Esophagus muscularis mucosa (tissue), 4 donors: ENCODE measurements at places on chromosomes 6 and 20. TPM values are rescaled to one million over a fixed set of nuclear protein-coding genes. Genes with fewer than 3 reads are reported as not detected.

DNA sequence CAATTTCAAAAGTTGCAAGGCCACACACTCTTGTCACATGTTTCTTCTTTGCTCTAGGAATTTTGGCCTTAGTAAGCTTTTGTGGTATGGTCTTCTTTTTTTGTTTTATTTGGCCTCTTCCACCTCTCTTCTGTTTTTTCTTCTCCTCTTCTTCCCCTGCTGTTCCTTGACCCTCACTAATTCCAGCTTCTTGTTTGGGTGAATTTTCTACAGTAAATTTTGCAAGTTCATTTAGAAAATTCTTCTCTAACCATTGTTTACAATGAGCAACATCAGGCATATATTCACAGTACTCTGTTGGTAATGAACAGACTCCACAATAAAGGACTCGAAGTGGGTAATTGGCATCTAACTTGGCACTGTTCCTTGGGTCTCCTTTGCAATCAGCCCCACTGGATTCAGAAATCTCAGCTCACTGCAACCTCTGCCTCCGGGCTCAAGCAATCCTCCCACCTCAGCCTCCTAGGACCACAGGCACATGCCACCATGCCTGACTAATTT, 5.0 kb downstream of the ASIP start:
- H3K4me1 ChIP-seq, result no peaks in the 10 kb centered on the region
- H3K27ac ChIP-seq, result no peak overlapping the region
- H3K36me3 ChIP-seq, result no peaks in the 10 kb centered on the region
- DNase-seq, result no peak

- no peaks in the 10 kb centered on the region for H3K36me3 ChIP-seq
- no peak for DNase-seq
- H3K27me3 ChIP-seq, result no peaks in the 10 kb centered on the region
- no peak within 1 kb of the TSS for H3K27ac ChIP-seq
- no peak within 1 kb of the TSS for H3K4me3 ChIP-seq
These were observed at the start of gene GUCA1A for GRCh38 chr6:42173101-42173500. TSS of gene GUCA1A (plus strand) at chr6:42173364. CDS start at chr6:42173614, 250 bp downstream.

- no peaks in the 10 kb centered on the region for H3K27me3 ChIP-seq
- no peaks in the 10 kb centered on the region for H3K4me1 ChIP-seq
- no peak for DNase-seq
These were observed 106.4 kb downstream of the CD109 start for GRCh38 chr6:73802366-73802765.

Gene APCDD1L
- total RNA-seq, result 1.7 TPM

DNA sequence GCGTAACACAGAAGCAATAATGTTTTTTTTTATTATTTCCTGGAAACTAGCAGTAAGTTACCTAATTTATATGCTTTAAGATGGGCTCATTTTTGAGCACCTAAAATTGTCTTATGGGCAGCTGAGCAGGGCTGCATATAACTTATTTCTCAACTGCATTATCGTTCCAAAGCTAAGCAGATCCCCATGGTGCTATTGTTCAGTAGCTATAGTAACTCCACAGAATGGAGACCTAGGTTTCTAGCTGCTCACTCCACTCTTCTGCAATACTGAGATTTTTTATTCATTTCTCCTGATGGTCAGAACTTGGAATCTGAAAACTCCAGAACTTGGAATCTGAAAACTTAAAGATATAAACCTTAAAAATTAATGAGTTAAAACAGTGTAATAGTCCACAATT, 18.7 kb downstream of the CRISP1 start:
- H3K27ac ChIP-seq, result no peak overlapping the region
- H3K4me3 ChIP-seq, result no peak overlapping the region
- no peak for DNase-seq
- H3K27me3 ChIP-seq, result no peaks in the 10 kb centered on the region

DNA sequence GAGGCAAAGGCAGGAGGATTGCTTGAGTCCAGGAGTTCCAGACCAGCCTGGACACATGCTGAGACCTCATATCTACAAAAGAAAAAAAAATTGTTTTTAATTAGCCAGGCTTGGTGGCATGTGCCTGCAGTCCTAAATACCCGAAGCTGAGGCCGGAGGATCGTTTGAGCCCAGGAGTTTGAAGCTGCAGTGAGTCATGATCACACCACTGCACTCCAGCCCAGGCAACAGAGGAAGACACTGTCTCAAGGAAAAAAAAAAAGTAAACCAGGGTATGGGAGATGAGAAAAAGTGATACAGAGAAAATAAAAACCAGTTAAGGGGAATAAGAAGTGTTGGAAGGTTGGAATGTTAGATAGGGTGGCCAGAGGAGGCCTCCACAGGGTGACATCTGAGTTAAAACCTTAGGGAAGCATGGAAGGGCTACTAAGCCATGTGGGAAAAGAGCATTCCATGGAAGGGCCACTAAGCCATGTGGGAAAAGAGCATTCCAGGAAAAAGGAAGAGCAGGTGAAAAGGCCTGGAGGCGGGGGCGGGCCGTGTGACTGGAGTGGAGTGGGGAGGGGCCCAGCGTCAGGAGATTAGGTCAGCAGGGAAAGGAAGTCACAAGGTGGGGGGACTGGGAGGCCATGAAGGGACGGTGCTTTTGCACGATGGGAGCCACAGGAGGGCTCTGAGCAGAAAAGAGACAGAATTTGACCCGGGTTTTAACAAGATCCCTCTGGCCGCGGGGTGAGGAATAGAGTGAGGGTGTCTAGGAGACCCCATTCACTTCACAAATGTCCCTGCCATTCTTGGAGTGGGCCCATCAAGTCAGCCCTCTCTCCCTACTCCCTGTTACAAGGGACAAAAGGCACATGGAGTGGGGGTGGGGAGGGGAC, 18.3 kb downstream of the CPNE5 start:
- no peaks in the 10 kb centered on the region for H3K4me1 ChIP-seq
- H3K36me3 ChIP-seq, result no peaks in the 10 kb centered on the region
- no peak for DNase-seq
- H3K27me3 ChIP-seq, result no peaks in the 10 kb centered on the region

DNA sequence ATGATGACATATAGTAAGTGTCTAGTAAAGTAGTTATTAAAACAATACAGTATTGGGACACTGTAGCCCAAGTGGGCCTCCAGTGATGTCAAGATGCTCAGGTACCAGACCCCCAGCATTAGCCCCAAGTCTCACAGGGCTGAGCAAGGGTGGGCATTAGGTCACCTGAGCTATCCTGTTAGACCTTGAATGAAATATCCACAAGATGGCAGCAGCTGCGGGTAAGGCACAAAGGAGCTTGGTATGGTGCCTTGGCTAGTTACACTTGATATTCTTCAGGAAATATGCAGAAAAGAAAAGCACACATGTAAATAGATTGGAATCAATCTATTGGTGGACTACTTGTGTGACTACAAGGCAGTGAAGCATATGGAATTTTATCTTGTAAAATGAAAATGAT, 701.8 kb upstream of the ADGRB3 start:
- no peaks in the 10 kb centered on the region for H3K36me3 ChIP-seq
- no peaks in the 10 kb centered on the region for H3K27me3 ChIP-seq
- DNase-seq, result no peak
- H3K27ac ChIP-seq, result no peak overlapping the region

Gene ABHD16B
- total RNA-seq, result not detected

DNA sequence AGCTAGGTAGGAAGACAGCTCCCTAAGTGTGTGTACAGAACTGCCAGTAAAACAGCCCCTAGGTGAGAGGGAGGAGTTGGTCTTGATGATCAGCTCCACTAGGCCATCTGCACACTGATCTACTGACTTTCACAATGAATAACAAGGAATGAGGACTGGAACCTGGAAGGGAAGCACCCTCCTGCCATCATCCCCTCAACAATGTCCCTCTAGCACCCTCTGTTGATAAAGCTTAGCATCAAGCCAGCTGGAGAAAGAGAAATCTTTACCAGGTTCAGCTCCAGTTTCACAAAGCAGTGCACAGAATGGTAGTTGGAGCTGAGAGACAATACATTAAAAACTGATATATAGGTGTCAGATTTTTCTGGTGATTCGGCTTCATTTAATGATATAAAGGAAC, 57.2 kb upstream of the IRAK1BP1 start:
- no peak overlapping the region for H3K27ac ChIP-seq
- H3K36me3 ChIP-seq, result no peaks in the 10 kb centered on the region
- DNase-seq, result no peak
- no peaks in the 10 kb centered on the region for H3K4me1 ChIP-seq

DNA sequence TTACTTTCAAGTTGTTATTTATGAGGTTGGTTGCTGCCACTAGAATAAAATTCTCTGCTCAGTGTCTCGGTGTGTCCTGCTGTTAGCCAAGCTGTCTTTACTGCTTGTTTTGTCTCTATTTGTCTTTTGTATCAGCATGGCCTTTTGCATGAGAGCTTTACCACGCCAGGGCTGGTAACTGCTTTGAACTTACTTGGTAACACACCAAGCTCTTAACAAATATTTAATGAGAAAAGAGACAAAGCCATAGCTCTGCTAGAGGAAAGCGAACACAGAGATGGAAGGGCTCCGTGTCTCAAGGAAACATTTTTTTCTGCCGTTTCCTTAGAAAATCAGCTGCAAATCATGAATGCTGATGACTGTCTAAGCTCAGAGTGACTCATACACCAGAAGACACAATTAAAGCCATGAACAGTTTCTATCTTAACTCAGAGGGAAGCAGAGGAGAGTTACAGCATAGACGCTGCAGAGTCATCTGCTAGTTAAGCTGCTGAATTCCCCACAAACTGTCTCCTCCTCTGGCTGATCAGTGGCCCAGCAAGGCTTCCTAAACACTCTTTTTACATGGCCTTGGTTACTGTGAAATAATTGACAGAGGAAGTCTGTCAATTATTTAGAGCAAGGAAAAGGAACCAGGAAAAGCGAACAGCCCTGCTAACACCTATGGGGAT, 44.8 kb downstream of the AGPAT4 start:
- no peaks in the 10 kb centered on the region for H3K36me3 ChIP-seq
- no peaks in the 10 kb centered on the region for H3K27me3 ChIP-seq
- no peak for DNase-seq

Gene RIMS1
- total RNA-seq, result 45.6 TPM

- no peak for DNase-seq
- no peaks in the 10 kb centered on the region for H3K4me1 ChIP-seq
- no peak overlapping the region for H3K27ac ChIP-seq
- no peak overlapping the region for H3K4me3 ChIP-seq
- H3K36me3 ChIP-seq, result no peaks in the 10 kb centered on the region
These were observed 771.7 kb upstream of the ADGRB3 start for GRCh38 chr6:67863346-67863745.

- H3K27ac ChIP-seq, result no peak overlapping the region
- H3K27me3 ChIP-seq, result no peaks in the 10 kb centered on the region
- no peaks in the 10 kb centered on the region for H3K36me3 ChIP-seq
- no peak for DNase-seq
These were observed 71.5 kb upstream of the SSTR4 start for GRCh38 chr20:22963581-22963980.

Gene TREML2
- not detected for total RNA-seq

- no peak for DNase-seq
- no peak overlapping the region for H3K27ac ChIP-seq
- no peaks in the 10 kb centered on the region for H3K27me3 ChIP-seq
- H3K4me3 ChIP-seq, result no peak overlapping the region
- H3K4me1 ChIP-seq, result peaks cover 37% of the 10 kb centered on the region
These were observed 58.9 kb downstream of the SASH1 start for GRCh38 chr6:148401571-148401970.

- no peak overlapping the region for H3K27ac ChIP-seq
- H3K4me3 ChIP-seq, result no peak overlapping the region
- H3K27me3 ChIP-seq, result no peaks in the 10 kb centered on the region
- no peaks in the 10 kb centered on the region for H3K36me3 ChIP-seq
These were observed 28.9 kb downstream of the TREM1 start for GRCh38 chr6:41257369-41258195.

GRCh38 chr20:5662769-5663168, 87.4 kb upstream of the SHLD1 start:
- DNase-seq, result no peak
- no peak overlapping the region for H3K4me3 ChIP-seq
- H3K4me1 ChIP-seq, result peaks cover 43% of the 10 kb centered on the region
- H3K27me3 ChIP-seq, result no peaks in the 10 kb centered on the region
- H3K27ac ChIP-seq, result peak overlapping the region; percentile 55
- H3K36me3 ChIP-seq, result no peaks in the 10 kb centered on the region

DNA sequence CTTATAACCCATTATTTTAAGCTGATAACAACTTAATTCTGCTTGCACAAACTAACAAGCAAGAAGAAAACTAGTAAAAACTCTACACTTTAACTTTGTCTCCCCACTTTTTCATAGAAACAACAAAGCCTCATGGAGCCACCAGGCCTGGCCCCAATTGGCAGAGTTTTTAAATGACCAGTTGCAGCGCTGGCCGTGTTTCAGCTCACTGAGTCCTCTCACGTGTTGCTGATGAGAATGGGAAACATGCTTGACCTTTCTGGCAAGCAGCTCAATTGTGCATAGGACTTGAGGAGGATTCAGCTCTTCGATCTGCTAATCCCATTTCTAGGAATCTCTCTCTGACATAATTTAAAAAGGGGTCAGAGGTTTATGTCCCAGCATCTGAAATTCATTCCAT, 24.5 kb upstream of the GRM4 start:
- H3K27me3 ChIP-seq, result no peaks in the 10 kb centered on the region
- no peaks in the 10 kb centered on the region for H3K36me3 ChIP-seq
- DNase-seq, result no peak

Gene CALHM4
- total RNA-seq, result not detected

- no peaks in the 10 kb centered on the region for H3K27me3 ChIP-seq
- H3K4me3 ChIP-seq, result no peak overlapping the region
- no peak overlapping the region for H3K27ac ChIP-seq
- no peak for DNase-seq
These were observed 88.0 kb downstream of the PTPRK start for GRCh38 chr6:128432394-128432793.

GRCh38 chr6:128276311-128276710, 244.1 kb downstream of the PTPRK start:
- DNase-seq, result no peak
- no peak overlapping the region for H3K27ac ChIP-seq
- H3K27me3 ChIP-seq, result no peaks in the 10 kb centered on the region

DNA sequence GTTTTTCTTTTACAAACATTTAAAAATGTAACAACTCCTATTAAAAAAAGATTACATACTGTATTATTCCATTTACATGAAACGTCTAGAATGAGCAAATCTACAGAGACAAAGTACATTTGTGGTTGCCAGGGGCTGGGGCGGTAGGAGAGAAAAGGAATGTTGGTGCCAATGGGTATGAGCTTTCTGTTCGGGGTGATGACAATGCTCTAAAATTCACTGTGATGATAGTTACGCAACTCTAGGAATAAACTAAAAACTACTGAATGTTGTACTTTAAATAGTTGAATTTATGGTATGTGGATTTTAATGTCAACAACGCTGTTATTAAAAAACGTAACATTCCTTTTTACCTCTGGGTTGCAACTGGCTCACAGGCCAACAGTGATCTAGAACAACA, 211.1 kb downstream of the GMDS start:
- H3K27me3 ChIP-seq, result no peaks in the 10 kb centered on the region
- no peak overlapping the region for H3K27ac ChIP-seq
- no peak for DNase-seq

Gene LY86
- total RNA-seq, result 1.2 TPM

- peak within 1 kb of the TSS; percentile 100 for H3K27ac ChIP-seq
- no peaks in the 10 kb centered on the region for H3K27me3 ChIP-seq
- H3K36me3 ChIP-seq, result peaks cover 39% of the 10 kb centered on the region
- no peak for DNase-seq
- H3K4me1 ChIP-seq, result peaks cover 57% of the 10 kb centered on the region
These were observed at the start of gene PHF1 for GRCh38 chr6:33410711-33411631. TSS of gene PHF1 (plus strand) at chr6:33411014. CDS start at chr6:33412264, 1,250 bp downstream.

Gene ZC2HC1B
- not detected for total RNA-seq
